ENCODE measurements at places on chromosomes 6 and 20. TPM values are rescaled to one million over a fixed set of nuclear protein-coding genes. Genes with fewer than 3 reads are reported as not detected.
A peak's percentile ranks its signal among the peaks of the same experiment; 100 is the strongest.

MYLK4 gene
- not detected for total RNA-seq

PTK7 gene
- 34.9 TPM for total RNA-seq

SLC26A8 gene
- not detected for total RNA-seq

SLC32A1 gene
- not detected for total RNA-seq

TRIM40 gene
- total RNA-seq: not detected

RSPO4 gene
- 1.4 TPM for total RNA-seq

GABRR1 gene
- total RNA-seq: not detected

KCNB1 gene
- total RNA-seq: not detected

PROKR2 gene
- total RNA-seq: not detected

SLC22A2 gene
- total RNA-seq: not detected

NEDD9 gene
- 150 TPM for total RNA-seq

KHDRBS2 gene
- total RNA-seq: not detected

GMDS gene
- total RNA-seq: 19.9 TPM

LIN28B gene
- total RNA-seq: not detected

PRICKLE4 gene
- total RNA-seq: 15.5 TPM

DNA sequence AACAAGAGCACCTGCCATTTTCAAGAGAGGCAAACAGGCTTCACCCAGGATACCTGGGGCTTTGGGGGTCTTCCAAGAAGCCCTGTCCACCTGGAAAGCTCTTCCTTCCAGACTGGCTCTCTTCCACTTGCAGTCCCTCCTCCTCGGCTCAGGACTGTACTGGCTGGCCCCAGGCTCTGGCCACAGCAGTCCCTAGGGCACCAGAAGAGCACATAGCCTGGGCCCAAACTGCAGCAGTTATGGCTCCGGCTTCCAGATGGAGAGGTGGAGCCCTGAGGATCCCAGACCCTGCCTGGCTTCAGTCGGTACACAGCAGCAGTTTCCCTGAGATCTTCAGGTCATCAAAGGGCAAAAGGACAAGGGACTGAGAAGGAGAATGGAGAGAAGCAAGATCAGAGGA, 1.6 kb upstream of the SLC35B2 start:
- no peak for DNase-seq

DNA sequence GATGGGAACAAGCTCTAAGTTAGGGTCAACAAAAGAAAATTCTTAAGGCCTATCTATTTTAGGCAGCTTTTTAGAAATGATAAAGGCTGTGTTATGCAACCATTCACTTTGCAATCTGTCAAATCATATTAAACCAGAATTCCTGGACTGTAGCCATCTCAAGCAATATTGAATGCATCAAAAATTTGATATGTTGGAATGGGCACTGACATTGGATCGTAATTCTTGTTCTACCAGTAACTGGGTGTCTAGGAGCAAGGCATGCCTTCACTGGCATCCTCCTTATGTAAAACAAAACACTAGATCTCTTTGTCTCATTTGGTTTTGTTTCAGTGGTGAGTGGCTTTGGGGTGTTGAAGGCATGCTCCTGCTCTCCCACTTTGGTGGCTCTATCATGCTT, 145.6 kb downstream of the JARID2 start:
- no peak for DNase-seq

- DNase-seq: no peak
Observed at GRCh38 chr6:144065213-144065660, 30.1 kb downstream of the SF3B5 start.

DNA sequence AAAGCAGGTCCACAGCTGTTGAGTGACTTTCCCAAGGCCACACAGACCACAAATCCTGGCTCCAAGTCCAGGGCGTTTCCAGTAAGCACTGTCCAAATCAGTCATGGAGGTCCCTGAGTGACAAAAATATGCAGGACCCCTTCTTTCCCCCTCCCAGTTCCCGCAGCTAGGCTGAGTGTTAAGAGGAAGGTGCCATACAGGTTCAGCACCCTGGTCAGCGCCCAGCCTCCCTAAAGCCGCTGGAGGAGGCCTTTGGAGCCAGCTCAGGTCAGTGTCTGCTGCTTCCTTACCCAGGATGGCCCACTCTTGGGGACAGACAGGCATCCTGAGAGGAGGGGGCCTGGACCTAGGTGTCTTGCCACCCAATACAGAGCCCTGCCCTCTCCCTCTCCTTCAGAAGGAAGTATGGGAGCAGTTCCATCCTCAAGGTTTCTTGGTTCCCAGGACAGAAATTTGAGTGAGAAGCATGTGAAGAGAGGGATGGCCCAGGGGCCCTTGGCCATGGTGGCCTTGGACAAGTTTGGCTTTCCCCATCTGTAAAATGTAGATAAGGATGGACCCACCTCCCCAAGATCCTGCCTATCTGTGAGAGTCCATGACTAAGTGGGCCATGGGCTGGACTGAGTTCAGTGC, 13.2 kb downstream of the TMEM74B start:
- no peak for DNase-seq

DNA sequence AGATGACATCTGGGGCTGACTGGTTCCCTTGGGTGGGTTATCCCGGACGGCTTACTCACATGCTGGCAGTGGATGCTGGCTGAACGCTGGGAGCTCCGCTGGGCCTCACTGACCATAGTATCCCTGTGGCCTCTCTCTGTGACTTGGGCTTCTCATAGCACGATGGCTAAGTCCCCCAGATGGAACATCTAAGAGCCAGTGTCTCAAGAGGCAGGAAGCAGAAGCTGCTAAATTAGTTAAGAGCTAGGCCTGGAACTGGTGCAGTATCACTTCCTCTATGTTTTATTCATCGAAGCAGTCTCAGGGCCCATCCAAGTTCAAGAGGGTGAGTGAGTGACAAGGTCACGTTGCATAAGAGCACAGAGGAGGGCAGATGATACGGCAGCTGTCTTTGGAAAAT, 116.5 kb upstream of the LAMP5 start:
- DNase-seq: no peak

GRCh38 chr20:11445161-11445560, 472.5 kb upstream of the BTBD3 start:
- no peak for DNase-seq

- DNase-seq: no peak
Observed at GRCh38 chr6:14703586-14703985, 542.3 kb upstream of the JARID2 start.

GRCh38 chr6:45730232-45730631, 285.4 kb downstream of the CLIC5 start:
- no peak for DNase-seq

DNA sequence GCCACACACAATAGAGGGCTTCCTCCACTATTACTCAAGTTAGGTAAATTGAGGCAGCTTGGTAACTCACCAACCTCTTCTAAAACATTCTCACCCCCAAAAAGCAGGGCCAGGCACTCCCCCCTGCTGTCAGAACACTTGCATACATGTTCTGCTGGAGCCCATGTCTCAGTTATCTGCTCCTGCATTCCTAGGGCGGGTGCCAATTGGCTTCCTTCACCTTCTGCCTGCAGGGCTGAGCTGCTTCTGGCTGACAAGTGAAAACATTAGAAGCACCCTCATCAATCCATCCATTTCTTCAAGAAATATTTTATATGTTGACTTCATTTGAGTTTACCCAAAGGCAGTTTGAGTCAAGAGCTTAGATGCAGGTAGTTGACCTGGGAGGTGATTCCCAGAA, 4.5 kb upstream of the ENTPD6 start:
- DNase-seq: no peak

DNA sequence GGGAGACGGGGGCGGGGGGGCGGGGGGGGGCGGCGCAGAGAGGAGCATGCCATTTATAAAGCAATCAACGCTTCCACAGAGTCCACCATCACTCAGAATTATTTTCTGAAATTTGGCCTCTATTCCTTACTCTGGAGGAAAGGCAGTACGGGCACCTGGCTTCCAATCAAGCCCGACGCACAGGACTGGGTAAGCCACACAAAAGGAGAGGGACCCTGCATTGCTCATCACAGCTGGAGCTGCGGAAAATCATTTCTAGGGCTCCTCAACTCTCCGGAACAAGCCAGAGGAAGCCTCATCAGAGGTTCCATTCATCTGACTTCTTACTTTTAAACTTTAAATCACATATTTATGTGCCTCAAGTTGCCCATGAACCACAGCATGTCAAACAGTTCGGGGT, 55.9 kb downstream of the TTI1 start:
- no peak for DNase-seq

DNA sequence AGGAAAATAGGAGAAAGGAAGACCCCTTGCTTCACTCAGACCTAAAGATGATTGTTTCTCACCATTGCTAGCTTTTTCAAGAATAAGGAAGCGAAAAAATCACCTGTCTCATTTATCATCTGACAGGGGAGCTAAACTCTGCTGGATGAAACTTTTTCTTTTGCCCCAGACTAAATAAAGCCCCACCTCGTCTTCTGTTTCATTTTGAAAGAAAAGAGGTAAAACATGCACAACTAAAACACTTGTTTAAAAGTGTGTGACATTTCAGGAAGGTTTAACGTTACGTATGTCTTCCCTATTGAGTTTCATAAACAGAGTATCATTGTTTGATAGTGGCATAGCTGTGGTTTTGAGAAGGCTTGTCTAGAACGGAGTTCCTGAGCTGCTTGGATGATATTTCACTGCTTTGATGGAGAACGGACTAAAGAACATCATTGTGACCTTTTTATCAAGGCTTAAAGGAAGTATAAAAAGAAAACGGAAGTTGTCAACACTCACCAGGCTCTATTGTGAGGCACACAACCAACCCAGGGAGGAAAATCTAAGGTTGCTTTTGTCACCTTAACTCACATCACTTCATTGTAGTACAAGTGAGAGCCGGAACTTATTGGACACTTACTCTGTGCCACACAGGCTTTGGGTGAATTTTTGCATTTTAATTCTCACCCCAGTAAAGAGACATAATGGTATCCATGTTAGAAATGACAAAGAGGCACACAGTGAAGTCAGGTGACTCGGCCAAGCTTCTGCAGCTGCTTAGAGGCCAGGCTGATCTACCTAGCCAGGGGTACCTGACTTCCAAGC, 29.5 kb downstream of the TSHZ2 start:
- no peak for DNase-seq

DNA sequence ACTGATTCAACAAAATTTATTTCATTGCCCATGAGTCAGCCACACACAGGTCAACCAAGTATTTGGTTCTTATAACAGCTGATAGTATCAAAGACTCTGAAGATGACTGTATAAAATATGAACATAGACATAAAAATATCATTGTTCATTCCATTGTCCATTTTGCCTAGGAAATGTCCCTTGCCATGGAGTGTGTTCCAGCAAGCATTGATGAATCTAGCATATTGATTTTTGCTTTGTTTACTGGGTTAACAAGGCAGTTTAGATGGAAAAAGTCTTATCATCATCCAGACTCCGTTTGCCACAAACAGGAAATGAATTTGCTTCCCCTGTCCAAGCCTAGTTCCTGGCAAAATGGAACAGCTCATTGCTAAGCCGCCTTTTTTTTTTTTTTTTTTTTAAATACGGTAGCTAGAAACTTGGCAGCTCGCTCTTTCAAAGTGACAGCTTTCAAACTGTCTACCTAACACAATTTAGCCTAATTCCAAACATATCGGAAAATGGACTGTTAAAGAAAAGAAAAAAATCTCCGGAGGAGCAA, 7.5 kb downstream of the F13A1 start:
- no peak for DNase-seq

- no peak for DNase-seq
Observed at GRCh38 chr6:170190046-170190445, 100.8 kb downstream of the DLL1 start.

DNA sequence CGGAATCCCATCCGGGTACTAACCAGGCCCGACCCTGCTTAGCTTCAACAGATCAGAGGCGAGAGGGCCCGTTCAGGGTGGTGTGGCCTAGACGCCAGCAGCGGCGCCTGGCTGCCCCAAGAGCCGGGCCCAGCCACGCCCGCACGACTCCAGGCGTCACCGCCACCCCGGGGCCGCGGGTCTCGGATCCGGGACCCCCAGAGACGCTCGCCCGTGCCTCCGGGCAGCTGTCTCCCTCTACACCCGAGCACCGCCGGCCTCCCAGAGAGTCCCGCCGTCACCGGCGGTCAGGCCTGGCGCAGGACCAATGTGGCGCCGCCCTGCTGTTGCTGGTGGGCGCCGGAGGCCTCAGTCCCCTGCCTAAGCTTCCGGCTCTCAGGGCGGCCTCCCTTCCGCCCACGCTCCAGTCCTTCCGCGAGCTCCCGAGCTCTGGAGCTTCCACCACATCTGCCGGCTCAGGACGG, 441.2 kb upstream of the DEFB115 start:
- DNase-seq: no peak

DNA sequence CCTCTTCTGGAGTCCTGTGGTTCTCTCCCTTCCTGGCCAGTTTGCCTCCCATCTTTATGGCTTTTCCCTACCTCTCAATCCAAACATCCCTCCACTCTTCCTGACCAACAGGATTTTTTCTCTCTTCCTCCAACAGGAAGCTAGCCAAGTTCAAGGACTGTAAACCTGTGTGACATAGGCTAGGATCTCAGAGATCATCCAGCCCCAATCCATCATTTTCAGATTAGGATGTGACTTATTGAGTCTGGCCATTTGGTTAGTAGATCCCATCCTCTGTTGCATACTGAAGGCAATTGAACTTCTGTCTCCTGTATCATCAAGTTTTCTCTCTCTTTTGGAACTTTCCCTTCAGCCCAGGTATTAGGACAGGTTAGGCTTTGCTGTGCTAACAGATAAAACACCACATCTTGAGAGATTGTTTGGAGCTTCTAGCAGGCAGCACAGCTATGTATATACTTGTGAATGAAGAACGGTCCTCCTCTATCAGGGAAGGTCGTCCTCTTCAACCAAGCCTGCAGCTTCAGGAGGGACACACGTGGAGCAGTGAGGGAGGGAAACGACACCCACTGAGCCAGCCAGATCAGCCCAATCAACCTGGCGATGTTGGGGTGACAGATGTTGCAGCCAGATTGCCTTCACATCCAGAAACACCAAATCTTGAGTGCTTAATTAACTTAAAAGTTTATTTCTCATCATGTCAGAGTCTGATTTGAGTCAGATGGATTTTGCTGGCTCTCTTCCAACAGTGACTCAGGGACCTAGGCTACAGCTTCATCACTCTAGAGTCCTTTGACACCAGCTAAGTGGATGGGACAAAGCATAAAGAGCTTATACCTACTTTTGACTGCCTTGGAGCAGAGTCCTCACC, 106.8 kb downstream of the GJA10 start:
- DNase-seq: no peak

GRCh38 chr6:2914318-2914660, 11.2 kb upstream of the SERPINB9 start:
- peak; percentile 22 for DNase-seq

- no peak for DNase-seq
Observed at GRCh38 chr6:44556046-44556445, 168.5 kb downstream of the CDC5L start.
